Left lobe of liver (tissue), 2 donors: ENCODE measurements at places on chromosomes 7 and 10. TPM values are rescaled to one million over a fixed set of nuclear protein-coding genes. Genes with fewer than 3 reads are reported as not detected.

The SFRP5 gene
- 6.4 TPM for total RNA-seq

The KCND2 gene
- 0.03 TPM for total RNA-seq

The HIBADH gene
- 79.8 TPM for total RNA-seq

The ACBD7 gene
- not detected for total RNA-seq

The C10orf105 gene
- not detected for total RNA-seq

The ADGRA1 gene
- 0.83 TPM for total RNA-seq

The PDGFA gene
- total RNA-seq: 2.7 TPM

The CHN2 gene
- 56.5 TPM for total RNA-seq

The SLC18A3 gene
- total RNA-seq: not detected

The TMEM229A gene
- total RNA-seq: not detected

The UNC5B gene
- total RNA-seq: 1.8 TPM

The UNCX gene
- not detected for total RNA-seq

The TFR2 gene
- total RNA-seq: 689 TPM

The PRLHR gene
- not detected for total RNA-seq

The CCDC172 gene
- total RNA-seq: not detected

The SLC13A1 gene
- 0.13 TPM for total RNA-seq

The ZNF853 gene
- total RNA-seq: 0.10 TPM

The HELLS gene
- 1.6 TPM for total RNA-seq

The PON1 gene
- total RNA-seq: 465 TPM

The OR9A2 gene
- total RNA-seq: not detected

The ARL3 gene
- total RNA-seq: 2.5 TPM

The NPC1L1 gene
- total RNA-seq: 21.1 TPM

The GDF10 gene
- total RNA-seq: 0.08 TPM

The SYNPO2L gene
- not detected for total RNA-seq
